ENCODE measurements at places on chromosomes 16 and 17.

- peak; percentile 28 for DNase-seq
These were observed 65.2 kb upstream of the TOB1 start for GRCh38 chr17:50931144-50931908.

DNA sequence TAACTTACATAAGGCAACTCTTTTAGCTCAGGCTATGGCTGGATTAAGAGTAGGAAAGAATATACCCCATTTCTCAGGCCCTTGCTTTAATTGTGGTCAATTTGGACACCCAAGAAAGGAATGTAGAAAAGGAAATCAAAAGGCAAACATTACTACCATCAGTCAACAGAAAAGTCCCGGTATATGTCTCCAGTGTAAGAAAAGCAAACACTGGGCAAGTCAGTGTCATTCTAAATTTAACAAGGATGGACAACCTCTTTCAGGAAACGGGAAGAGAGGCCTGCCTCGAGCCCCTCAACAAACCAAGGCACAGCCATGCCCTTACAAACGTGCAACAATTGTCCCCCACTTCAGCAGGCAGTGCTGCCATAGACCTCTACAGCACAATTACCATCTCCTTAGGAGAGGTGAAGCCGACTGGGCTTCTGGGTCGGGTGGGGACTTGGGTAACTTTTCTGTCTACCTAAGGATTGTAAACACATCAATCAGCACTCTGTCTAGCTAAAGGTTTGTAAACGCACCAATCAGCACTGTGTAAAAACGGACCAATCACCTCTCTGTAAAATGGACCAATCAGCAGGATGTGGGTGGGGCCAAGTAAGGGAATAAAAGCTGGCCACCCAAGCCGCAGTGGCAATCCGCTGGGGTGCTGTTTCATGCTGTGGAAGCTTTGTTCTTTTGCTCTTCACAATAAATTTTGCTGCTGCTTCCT lies 12.4 kb downstream of the MRPL58 start:
- DNase-seq = no peak

DNA sequence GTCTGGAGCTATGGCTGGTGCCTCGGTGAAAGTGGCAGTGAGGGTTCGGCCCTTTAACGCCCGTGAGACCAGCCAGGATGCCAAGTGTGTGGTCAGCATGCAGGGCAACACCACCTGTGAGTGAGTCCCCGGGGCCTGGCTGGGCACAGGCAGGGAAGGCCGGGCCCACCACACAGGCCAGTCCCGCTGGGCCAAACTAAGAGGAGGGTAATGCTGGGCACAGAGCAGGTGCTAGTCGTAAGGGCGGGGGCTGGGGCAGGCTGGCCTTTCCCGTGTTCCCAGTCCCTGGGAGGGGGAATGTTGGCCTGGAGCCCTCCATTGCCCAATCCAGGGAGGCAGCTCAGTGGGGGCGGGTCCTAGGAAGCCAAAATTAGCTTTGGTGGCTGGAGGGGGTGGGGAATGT lies 2.5 kb downstream of the KIF1C start:
- DNase-seq = no peak

DNA sequence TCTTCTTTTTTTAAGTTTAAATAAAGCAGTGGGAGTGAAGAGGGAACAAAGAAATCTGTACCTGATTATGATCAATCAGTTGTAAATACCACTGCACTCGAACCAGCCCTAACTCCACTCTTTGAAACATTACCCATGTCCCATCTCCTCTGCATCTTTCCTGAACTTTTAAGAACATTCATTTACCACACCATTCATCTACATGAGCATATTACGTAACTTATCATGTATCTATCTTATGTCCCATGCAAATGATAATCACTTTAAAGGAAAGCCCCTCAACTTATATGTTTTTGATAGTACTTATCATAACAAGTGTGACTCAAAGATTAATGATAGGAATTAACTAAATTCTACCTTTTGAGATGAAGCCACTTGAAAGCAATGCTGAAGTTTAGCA lies 10.7 kb upstream of the BRIP1 start:
- no peak for DNase-seq

- DNase-seq = no peak
These were observed 903.4 kb upstream of the CDH8 start for GRCh38 chr16:62939687-62940086.

DNA sequence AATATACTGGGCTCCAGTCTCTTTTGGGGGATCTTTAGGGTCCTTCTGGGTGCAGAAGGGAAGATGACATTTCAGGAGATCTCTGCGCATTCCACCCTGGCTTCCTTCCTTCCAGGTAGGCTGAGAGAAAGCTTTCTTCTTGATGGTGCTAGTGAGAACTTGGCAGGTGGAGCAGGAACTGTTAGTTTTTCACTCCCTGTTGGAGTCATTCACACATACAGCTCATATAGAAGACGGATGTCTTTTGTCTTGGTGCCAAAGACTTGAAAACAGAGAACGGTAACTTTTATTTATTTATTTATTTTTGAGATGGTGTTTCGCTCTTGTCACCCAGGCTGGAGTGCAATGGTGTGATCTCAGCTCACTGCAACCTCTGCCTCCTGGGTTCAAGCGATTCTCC lies 43.9 kb downstream of the PITPNC1 start:
- DNase-seq = no peak

DNA sequence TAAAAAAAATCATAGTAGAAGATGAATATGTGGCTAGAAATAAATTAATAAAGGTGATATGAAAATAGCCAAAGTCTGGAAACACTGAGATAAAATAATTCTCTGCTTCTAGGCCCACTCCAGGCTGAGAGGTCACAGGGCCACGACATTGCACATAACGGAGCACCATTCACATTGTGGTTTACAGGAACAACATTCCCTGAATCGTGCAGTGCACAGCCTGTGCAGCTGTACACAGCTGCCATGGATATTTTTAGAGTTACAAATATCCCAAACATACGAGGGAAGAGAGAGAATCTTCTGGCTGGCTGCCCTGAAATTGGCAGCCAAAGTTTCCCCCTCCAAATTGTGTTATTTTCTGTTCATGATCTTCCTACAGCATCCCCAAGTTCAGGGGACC lies 68.8 kb downstream of the GSG1L start:
- DNase-seq = no peak

- DNase-seq = no peak
These were observed 11.2 kb upstream of the ERN2 start for GRCh38 chr16:23724096-23724784.

- DNase-seq = no peak
These were observed 5.8 kb downstream of the LGALS3BP start for GRCh38 chr17:78973792-78974520.

GRCh38 chr17:39719563-39720355 lies 10.6 kb downstream of the MIEN1 start:
- no peak for DNase-seq

Data from stimulated activated CD4-positive, alpha-beta T cell treated with anti-CD3 and anti-CD28 coated beads, Interleukin-4, amount 100 ng/mL, for 4 hours (primary cell).